ENCODE measurements at places on chromosomes 1 and 21.

GRCh38 chr1:2638466-2639115 lies 5.8 kb upstream of the MMEL1 start:
- DNase-seq = no peak

DNA sequence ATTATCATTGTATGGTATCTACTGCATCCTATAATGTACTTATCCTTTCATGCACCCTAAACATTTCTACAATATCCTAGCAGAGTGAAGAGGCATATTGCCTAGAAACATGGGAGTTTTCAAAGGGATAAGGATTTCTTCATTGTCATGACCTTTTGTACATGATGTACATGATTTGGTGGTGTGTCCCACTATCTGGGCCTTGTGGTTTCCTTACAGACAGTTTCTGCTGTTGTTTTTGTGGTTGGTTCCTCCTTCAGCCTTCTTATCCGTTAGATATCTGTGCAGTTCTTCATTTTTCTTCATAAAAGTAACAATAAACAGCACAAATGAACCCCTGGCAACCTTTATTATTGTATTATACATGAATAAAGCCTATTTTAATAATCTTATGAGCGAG lies 70.4 kb upstream of the BACH1 start:
- no peak for DNase-seq

DNA sequence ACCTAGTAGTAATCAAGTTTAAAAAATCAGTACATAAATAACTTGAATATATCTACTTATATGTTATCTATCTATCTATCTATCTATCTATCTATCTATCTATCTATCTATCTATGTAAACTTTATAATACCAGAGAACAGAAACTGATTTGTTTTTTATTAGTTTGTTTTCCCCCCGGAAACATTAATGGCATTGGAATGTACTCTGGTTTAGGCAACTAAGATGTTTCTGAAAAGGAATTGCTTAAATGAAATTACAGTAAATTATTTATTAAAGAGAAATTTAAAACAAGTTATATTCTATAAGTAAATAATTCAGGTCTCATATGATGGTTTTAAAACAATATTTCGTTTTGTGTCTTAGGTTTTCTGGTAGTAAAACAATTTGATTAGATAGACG lies 681.0 kb upstream of the ADAMTS5 start:
- DNase-seq = no peak

DNA sequence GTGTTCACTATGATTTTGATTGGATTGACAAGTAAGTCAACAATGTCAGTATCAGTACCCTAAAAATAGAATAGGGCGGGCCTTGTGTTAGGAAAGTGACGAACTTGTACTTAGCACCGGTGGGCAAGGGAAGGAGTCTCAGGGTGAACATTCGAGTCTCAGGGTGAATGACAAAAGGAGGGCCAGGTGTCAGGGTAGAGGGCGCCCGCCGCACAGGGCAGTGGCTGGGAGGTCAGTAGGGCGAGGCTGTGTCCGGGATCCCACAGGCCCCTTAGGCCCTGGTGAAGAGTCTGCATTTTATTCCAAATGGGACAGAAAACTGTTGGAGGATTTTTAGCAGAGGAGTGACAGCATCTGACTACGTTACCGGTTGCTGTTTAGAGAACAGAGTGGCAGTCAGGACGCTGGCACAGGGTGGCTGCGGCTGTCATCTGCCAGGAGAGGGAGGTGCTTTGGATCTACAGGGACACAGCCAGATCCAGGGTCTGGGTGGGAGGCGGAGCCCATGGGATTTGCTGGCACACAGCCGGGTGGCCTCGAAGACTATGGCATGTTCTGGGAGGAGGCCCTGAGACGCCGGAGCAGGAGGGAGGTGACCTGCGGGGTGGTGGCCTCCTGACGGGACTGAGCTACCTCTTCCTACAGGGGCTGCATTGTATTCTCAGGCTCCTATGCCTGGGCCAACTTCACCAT lies 11.0 kb downstream of the AGTRAP start:
- DNase-seq = no peak

Data from CD4-positive, alpha-beta T cell treated with Interleukin-10 for 1 hour (primary cell).